GM03348 (cell line): ENCODE measurements at places on chromosomes 3 and 15.

DNA sequence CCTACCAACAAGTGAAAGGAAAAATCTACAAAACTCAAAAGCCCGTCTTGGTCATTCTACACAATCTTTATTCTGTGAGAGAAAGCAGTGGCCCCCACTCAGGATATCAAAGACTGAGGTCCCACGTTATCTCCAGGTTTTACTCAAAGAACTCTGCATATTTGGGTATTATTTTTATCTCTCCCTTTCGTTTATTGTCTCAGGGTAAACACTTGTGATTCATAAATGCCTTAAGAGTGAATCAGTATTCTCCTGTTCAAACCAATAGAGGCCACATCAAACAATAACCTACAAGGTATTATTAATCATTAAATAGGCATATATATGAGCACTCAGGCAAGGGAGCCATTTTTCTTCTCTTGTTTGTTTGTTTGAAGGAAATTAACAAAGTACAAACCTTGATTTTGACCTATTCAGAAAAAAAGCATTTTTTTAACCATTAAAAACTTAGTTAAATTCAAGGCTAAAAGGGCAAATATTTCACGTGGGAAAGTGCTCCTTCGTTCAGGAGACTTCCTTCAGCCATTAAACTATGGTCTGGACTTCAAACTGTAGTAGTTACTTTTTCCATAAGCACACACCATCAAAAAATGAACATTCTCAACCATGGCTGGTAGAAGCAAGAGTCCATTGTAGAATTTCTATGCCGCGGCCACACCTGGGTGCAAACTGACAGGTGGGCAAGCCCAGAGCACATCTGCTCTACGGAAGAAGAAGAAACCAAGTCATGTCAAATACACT is 13.9 kb upstream of the HES1 start:
- no peak for DNase-seq

DNA sequence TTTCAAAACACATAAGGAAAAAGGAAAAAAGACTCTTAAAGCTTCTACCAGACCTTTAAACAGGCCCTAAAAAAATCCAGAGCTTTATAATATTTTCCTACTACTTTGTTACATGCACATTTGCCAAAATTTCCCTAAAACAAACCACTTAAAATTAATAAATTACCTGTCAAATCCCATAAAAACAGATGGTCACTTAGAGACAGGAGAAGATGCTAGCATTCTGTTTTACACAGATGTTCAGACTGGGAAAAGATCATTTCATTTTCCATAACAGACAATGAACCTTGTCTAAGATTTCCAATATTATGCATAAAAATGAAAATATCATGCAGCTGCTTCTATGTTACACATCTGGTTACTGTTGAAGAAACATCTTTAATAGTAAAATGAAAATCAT is 66.6 kb downstream of the SUCLG2 start:
- DNase-seq, result no peak

DNA sequence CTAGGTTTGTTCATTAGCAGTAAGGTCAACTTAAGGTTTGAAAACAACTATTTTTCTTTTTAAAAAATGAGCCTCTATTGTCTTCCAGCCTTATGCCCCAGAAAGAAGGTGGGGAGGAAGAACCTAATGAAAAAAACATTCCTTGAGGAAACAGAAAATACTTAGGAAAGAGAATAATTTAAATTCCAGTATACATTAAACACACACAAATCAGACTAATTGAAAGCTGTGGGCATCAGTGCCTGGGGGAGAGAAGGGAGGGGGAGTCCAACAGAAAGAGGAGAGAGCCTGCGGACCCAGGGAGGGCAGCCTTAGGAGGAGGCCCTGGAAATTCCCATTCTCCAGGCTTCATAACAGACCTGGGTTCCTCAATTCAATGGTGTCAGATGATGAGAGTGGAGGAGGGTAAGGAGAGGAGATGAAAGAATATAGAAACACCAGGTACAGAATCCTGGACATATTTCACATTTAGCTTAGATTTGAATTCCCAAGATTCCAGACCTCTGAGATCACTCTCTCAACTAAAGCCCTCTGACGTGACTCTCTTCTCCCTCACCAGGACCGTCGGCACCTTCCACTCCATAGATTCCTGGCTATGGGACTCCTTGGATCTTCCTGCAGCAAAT is 320.5 kb upstream of the UMPS start:
- no peak for DNase-seq

DNA sequence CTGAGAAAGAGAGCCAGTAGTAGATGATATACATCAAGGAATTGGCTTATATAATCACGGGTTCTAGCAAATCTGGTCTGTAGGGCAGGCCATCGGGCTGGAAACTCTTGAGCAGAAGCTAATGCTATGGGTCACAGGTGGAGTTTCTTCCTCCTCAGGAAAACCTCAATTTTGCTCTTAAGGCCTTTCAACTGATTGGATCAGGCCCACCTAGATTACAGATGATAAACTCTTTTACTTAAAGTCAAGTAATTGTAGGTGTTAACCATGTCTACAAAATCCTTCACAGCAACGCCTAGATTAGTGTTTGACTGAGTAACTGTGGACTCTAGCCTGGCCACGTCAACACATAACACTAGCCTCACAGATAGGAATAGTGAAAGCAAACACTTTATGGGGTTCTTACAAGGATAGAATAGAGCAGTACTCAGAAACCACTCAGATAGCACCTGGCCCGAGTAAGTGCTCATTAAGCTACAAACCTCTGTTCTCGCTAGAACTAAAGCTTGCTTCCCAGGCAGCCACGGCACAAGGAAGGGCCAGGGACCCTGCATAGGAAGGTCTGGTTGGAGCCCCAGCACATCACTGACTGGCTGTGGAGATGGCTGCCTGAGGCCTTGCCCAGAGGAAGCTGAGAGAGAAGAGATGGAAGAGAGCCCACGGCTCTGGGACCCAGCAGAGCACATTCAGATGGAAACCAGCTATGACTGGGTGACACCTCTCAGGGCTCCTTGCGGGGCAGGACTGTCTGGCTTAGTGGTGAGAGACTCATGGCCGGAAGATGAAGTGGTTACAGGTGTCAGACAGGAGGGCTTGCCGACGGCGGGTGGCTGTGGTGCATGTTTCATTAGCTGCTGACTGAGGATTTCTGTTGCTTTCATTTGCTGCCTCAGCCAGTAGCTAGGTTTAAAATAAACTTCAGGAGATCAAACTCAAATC is 202.5 kb upstream of the TLE3 start:
- no peak for DNase-seq

DNA sequence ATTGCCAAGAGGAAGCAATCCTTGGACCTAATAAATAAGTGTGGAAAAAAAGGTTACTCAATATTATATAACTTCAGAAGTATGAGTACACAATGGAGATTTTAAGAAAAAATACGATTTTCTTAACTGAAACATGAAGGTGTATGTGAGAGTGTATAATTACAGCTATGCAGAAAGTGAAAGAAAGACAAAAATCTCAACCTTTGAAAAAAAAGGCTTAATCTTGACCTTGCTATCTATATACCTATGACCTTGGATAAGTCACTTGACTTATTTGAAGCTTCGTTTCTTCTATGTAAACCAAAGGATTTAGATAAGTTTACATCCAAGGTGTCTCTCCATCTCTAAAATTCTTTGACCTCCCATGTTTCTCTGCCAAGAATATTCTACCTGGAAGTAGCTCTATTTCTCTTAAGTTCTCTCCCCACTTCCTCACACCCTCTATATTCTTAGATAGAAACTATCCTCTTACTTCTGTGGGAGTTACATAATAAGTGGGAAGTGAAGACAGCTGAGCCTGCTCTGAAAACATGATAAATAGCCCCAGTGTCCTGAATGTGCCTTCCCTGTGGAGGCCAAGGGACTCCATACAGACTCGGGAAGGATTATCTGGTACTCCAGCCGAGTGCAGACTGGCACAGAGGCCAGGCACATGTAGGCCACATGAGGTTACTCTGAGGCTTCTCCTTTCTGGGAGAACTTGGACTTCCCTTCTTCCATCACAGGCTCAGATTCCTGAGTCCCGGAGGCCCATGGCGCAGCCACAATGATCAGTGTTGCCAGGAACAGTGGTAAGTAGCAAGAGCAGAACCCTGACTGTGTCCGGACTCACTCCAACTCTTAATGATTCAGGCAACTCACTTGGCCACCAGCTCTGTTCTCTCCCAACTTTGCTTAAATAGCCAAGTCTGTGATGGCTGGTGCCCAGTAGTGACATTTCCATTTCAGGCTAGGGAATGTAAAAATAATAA is 166.8 kb upstream of the COL8A1 start:
- DNase-seq, result no peak
